Cerebellar cortex (tissue), 1 donor: ENCODE measurements at places on chromosomes 1 and 21.
A peak's percentile ranks its signal among the peaks of the same experiment; 100 is the strongest.

GRCh38 chr1:218970397-218970990, 203.2 kb upstream of the LYPLAL1 start:
- DNase-seq: no peak

DNA sequence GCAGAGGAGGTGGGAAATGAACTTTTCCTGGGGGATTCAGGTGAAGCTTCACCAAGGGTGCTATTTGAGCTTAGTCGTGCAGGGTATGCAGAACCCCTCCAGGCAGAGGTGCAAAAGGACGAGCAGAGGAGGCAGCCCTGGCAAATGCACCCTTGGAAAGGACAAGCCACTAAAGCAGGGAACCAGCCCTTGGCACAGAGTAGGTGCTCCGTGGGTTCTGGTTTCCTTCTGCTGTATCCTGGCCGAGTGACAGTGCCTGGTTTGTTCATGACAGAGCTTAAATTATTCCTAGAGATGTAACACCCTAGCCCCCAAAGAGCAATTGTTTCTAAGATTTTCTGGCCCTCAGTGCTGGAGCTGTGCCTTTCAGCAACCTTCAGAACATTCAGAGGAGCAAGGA, 73.4 kb upstream of the SYT6 start:
- no peak for DNase-seq

DNA sequence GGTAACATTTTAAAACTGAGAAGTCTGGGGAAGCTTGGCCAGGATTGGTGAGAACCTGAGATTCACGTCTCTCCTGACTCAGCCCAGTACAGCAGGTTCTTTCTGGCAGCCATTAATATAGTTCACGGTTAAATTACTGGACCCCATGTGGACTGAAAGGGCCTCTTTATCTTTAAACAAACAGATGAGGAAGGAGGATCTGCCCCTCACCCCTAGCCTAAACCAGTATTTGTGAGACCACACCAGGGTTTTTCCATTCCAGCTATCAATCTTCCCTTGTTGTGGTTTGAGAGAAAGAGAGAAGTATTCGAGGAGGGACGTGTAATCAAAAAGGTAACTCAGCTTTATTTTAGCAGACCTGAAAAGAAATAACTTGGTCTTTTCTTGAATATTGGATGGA, 137.1 kb downstream of the PROX1 start:
- DNase-seq: no peak

DNA sequence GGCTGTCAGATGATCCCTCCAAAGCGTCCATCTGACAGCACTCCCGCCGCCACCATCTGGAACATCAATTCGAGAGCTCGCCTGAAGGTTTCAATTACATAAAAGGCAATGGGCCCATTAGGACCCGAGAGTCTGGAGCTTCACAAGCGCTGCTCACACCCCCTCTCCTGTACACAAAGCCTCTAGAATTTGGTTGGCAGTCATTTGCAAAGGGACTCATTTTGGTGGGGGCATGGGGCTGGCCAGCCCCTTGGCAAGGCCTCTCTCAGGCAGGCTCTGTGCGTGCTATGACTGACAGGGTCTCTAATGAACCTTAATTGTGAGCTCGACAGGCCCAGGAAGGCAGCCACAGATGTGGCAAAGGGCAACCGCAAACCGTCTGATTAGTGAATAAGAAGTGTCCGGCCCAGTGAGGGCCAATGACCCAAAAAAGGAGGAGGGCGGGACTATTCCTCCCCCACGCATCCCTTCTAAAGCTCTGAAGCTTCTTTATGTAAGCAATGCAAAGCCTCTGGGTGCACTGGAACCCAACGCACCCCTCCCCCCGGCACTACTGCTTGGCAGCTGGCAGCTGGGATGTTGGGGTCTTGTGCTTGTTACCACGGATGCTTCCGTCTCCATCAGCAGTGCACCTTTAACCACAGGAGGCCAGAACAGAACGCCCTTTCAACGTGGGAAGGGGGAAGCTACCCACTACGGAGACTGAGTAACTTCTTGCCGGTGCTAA, 79.4 kb downstream of the CAPZB start:
- DNase-seq: peak; percentile 83

- DNase-seq: no peak
Measured at GRCh38 chr1:63710308-63710707, 63.5 kb upstream of the ROR1 start.

GRCh38 chr21:26453267-26453666, 119.8 kb downstream of the CYYR1 start:
- DNase-seq: no peak

DNA sequence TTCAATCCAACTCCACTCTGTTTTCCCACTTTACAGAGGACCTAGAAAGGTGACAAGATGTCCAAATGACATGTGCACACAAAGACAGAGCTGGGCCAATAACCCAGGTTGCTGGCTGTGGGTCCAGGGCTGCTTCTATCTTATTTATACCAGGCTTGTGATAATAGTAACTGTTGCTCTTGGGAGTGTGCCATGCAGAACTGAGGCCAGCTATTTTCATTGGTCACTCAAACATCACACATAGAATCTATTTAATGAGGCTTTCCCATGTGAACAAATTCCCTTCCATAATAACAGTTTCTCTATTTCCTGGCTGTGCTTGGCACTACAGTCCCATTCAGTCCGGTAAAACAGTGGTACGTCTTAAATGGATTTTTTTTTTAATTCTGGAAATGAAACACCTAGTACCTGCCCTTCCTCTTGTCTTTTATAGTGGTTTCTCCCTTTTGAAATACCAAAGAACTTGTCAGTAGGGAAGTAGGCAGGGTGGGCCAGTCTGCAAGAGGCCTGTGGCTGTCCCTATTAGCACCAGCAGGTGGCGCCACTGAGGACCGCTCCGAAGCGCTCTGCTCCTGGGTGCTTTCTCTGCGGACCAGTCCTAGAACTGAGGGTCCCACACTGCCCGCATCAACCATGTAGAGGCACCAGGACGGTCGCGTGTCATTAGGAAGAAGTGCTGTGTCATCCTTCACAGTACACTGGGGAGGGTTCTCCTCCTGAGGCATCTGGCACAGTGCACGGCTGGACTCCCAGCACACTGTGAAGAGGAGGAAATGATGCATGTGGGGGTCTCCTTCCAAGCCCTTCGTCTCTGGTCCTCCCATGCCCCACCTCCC, 52.1 kb downstream of the GPR161 start:
- DNase-seq: peak; percentile 27

- no peak for DNase-seq
Measured at GRCh38 chr1:175665616-175666015, 77.8 kb downstream of the TNR start.

DNA sequence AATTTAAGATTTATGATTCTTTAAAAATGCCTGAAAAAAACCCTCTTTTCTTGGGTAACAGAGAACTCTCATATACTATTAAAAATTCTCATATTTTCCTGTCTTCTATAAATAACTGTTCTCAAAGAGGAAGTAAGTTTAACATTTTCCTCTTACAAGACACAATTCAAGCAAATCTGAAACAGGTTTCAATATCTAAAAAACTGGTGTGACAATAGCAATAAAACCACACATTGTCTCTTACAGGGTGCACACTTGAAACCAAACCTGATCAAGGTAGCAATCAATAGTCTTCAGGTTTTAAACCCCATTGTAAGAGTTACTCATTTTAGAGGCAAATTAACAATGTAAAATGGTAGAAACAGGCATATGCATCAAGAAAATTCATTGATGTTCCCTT, 28.0 kb downstream of the FUBP1 start:
- DNase-seq: no peak

- no peak for DNase-seq
Measured at GRCh38 chr1:40160806-40161124, 422 bp upstream of the RLF start.
